ENCODE measurements at places on chromosomes 3 and 15.
A peak's percentile ranks its signal among the peaks of the same experiment; 100 is the strongest.

DNA sequence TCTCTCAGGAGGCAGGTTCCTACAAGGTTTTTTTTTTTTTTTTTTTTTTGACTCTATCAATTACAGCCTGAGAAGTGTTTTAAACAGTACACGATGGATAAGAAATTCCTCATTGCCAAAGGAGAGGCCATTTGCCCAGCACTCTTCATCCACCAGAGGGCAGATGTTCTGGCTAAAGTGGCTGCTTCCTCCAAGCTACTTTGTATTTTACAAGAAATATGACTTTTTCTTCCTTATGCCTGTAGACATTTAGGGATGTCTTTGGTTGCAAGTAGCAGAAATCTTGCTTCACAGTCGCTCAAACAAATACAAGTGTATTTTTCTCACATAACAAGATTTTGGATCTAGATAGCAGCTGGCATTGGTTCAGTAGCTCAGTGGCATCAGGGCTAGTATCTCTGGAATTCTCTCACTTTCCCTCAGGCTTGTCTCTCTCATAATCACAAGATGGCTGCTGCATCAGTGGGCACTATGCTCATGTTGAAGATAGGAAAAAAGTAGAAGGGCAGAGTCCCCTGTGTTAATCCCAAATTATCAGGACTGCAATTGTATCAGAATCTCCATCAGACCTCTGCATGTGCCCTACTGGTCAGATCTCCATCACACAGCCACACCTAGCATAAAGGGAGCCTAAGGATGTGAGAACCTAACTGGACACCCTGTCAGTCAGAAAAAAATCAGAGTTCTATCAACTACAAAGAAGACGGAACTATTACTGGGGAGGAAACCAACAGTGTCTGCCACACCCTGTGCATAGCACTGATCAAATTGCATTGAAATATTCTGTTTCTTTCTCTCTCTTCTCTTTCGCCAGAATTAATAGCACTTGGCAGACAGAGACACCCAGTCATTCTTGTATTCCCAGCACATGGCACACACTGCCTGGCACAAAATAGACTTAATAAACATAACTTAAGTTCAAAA is 138.9 kb upstream of the COL8A1 start:
- no peaks in the 10 kb centered on the region for H3K4me1 ChIP-seq
- no peaks in the 10 kb centered on the region for H3K36me3 ChIP-seq
- DNase-seq, result no peak
- H3K27me3 ChIP-seq, result no peaks in the 10 kb centered on the region
- no peak overlapping the region for H3K27ac ChIP-seq
- H3K4me3 ChIP-seq, result no peak overlapping the region

GRCh38 chr15:39161096-39161495 is 419.8 kb upstream of the THBS1 start:
- DNase-seq, result no peak
- no peaks in the 10 kb centered on the region for H3K36me3 ChIP-seq
- H3K4me3 ChIP-seq, result no peak overlapping the region
- no peaks in the 10 kb centered on the region for H3K27me3 ChIP-seq
- no peak overlapping the region for H3K27ac ChIP-seq
- no peaks in the 10 kb centered on the region for H3K4me1 ChIP-seq

DNA sequence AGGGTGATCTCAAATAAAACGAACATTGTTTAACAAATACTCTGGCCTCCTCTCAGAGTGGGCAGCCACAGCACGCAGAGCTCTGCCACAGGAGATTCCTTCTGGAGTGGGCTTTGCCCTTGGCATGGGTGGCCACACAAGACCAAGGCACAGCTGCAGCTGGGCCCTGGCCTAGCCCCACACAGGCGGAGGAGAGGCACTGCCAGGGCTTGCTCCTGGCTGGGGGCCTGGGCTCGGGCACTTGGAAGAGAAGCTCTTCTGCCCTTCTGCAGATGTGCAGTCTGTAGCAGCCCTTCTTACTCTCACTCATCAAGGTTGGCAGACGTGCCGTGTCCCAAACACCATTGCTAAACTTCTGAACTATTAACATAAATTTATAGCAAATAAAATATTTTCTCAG is 67.2 kb downstream of the CRTC3 start:
- no peak overlapping the region for H3K4me3 ChIP-seq
- DNase-seq, result no peak
- no peaks in the 10 kb centered on the region for H3K36me3 ChIP-seq
- H3K27ac ChIP-seq, result peak overlapping the region; percentile 25
- H3K4me1 ChIP-seq, result no peaks in the 10 kb centered on the region

- H3K36me3 ChIP-seq, result no peaks in the 10 kb centered on the region
- H3K4me3 ChIP-seq, result no peak overlapping the region
- H3K27me3 ChIP-seq, result no peaks in the 10 kb centered on the region
- H3K4me1 ChIP-seq, result no peaks in the 10 kb centered on the region
- H3K27ac ChIP-seq, result no peak overlapping the region
Observed at GRCh38 chr15:89770041-89770440, 6.1 kb upstream of the MESP2 start.

GRCh38 chr3:79598594-79598993 is 169.2 kb downstream of the ROBO1 start:
- no peaks in the 10 kb centered on the region for H3K27me3 ChIP-seq
- no peak for DNase-seq
- no peaks in the 10 kb centered on the region for H3K36me3 ChIP-seq
- no peak overlapping the region for H3K4me3 ChIP-seq
- H3K4me1 ChIP-seq, result no peaks in the 10 kb centered on the region

DNA sequence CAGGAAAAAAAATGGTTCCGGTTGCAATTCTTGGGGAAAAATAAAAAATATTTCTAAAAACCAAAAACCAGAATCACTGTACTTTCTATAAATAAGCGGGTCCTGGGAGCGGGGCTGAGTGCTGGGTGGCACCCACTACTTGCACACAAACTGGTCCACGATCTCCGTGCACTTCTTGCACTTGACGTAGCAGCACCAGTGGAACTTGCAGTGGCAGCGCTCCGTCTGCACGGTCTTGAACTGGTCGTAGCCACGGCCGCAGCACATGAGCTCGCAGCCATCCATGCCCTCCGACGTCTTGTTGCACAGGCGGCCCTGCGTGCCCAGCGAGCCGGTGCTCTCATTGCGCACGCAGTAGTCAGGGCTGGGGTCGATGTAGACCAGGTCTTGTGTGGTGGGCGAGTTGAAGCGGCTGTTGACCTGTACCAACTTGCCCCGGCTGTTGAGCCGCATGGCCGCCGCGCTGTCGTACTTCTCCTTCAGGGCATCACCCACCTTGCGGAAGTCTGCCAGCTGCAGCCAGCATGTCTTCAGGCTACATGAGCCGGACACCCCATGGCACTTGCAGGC is 17.1 kb downstream of the WNT5A start:
- no peak for DNase-seq
- H3K27me3 ChIP-seq, result no peaks in the 10 kb centered on the region
- no peaks in the 10 kb centered on the region for H3K36me3 ChIP-seq
- H3K4me1 ChIP-seq, result no peaks in the 10 kb centered on the region
- no peak overlapping the region for H3K4me3 ChIP-seq

DNA sequence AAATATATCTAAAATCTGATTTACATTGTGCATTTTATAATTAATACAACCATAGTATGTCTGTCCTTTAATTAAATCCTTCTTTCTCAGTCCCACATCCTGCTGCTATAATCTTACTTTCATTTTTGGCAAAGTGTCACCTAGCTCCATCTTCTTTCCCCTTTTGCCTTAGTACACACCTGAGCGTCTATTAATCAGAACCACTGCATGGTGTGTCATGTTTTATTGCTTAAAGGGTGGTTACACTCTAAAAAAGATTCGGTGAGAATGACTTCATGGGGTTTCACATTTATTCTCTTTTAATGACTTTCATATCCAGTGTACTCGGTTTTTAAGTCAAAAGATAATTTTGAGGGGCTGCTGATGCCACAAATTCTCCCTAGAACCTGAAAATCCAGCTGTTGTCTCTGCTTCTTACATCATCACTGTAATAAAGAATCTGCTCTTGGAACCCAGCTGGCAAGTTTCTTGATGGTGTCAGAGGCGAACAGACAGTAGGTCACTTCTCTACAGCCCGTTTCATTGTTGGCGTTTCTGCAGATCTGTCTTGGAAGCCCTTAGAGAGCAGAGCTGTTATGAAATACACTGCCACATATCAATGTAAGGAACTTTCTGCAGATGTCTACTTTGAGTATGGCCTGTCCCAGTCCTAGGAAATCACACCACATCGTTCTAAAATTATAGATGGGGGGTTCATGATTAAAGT is 99.7 kb downstream of the TIGIT start:
- no peaks in the 10 kb centered on the region for H3K27me3 ChIP-seq
- no peak overlapping the region for H3K27ac ChIP-seq
- H3K36me3 ChIP-seq, result no peaks in the 10 kb centered on the region
- no peak overlapping the region for H3K4me3 ChIP-seq
- DNase-seq, result no peak
- no peaks in the 10 kb centered on the region for H3K4me1 ChIP-seq

- no peak for DNase-seq
- no peak overlapping the region for H3K27ac ChIP-seq
- no peaks in the 10 kb centered on the region for H3K27me3 ChIP-seq
- no peak overlapping the region for H3K4me3 ChIP-seq
Observed at GRCh38 chr3:48338635-48339034, 5.2 kb upstream of the SPINK8 start.

DNA sequence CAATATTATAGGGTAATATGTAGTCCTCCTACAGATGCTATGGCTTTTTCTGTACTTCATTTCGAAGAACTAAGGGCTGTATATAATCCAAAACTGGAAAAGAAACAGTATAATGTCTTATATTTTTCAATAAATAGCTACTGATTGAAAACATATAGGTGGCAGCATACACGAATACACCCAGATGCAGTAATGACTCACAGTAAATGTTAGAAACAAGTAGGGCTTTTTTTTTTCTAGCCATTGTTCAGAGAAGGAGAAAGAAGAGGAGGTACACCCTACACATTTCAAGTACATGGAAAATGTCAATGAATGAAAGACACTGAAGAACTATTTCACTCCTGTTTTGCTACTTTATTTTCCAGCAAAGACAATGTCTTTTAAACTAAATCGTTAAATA is 9.4 kb downstream of the DAZL start:
- no peak for DNase-seq
- no peaks in the 10 kb centered on the region for H3K36me3 ChIP-seq
- H3K27ac ChIP-seq, result no peak overlapping the region
- no peaks in the 10 kb centered on the region for H3K27me3 ChIP-seq

- H3K27ac ChIP-seq, result no peak overlapping the region
- no peaks in the 10 kb centered on the region for H3K4me1 ChIP-seq
- no peaks in the 10 kb centered on the region for H3K36me3 ChIP-seq
Observed at GRCh38 chr3:182732232-182733015, 60.9 kb upstream of the ATP11B start.

- no peaks in the 10 kb centered on the region for H3K36me3 ChIP-seq
- H3K27ac ChIP-seq, result no peak overlapping the region
- H3K4me1 ChIP-seq, result no peaks in the 10 kb centered on the region
- H3K4me3 ChIP-seq, result no peak overlapping the region
Observed at GRCh38 chr15:89441295-89441812, 55.0 kb downstream of the RHCG start.

DNA sequence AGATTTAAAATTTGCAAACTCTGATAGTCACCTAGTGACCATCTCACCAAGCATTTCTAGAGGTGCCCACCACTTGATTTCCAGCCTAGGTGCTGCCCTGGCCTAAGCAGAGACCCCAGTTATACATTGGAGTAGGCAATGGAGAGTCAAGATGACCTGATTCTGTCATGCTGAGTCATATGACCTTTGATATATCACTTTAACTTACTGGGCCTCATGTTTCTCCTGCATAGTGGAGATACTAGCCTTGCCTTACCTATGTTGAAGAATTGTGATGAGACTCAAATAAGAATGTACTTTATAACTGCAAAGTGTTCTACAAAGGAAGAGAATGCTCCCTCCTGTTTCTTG is 75.5 kb upstream of the XCR1 start:
- H3K27ac ChIP-seq, result no peak overlapping the region
- H3K4me3 ChIP-seq, result no peak overlapping the region
- no peak for DNase-seq
- no peaks in the 10 kb centered on the region for H3K27me3 ChIP-seq
- no peaks in the 10 kb centered on the region for H3K4me1 ChIP-seq

DNA sequence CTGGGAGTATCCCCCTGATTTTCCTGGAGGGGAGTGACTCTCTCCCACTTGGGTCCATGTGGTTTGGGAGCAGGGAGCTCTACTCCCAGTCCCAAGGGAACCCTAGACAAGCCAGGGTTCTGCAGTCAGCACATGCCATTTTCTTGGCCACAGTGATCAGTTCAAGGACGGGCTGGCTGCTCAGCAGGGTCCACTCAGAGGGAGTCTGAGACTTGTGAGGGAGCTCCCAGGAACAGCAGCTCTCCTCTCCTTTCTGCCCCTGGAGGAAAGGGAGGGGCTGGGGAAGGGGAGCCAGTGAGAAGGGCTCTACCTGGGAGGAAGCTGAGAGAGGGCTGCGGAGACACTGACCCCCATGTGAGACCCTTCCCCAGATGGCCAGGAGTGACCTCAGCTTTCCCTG is 29.1 kb upstream of the LMCD1 start:
- H3K4me1 ChIP-seq, result no peaks in the 10 kb centered on the region
- H3K27me3 ChIP-seq, result no peaks in the 10 kb centered on the region
- H3K4me3 ChIP-seq, result no peak overlapping the region
- H3K27ac ChIP-seq, result no peak overlapping the region
- H3K36me3 ChIP-seq, result no peaks in the 10 kb centered on the region

GRCh38 chr3:25547103-25547502 is 117.6 kb downstream of the TOP2B start:
- H3K27ac ChIP-seq, result no peak overlapping the region
- H3K36me3 ChIP-seq, result no peaks in the 10 kb centered on the region
- H3K27me3 ChIP-seq, result no peaks in the 10 kb centered on the region
- H3K4me3 ChIP-seq, result no peak overlapping the region
- no peak for DNase-seq

DNA sequence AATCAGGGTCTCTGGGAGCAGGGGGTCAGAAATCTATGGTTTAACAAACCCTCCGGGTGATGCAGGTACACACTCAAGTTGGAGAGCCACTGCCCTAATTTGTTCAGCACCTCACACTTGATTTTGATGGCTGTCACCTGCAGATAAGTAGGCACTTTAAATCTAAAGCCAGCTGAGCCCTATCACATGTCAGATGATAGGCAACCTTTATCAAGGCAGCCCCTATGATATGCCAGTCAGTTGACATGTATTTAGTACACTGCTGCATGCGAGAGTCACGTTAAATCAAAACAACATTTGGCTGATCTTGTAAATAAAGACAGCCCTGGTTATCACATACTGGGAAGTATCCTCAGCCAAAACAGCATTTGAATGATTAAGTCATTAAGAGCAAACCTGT is 104.4 kb upstream of the MCTP2 start:
- no peaks in the 10 kb centered on the region for H3K36me3 ChIP-seq
- no peaks in the 10 kb centered on the region for H3K27me3 ChIP-seq
- no peak for DNase-seq
- no peaks in the 10 kb centered on the region for H3K4me1 ChIP-seq
- H3K4me3 ChIP-seq, result no peak overlapping the region
- H3K27ac ChIP-seq, result no peak overlapping the region

- peaks cover 13% of the 10 kb centered on the region for H3K4me1 ChIP-seq
- H3K36me3 ChIP-seq, result no peaks in the 10 kb centered on the region
- H3K27me3 ChIP-seq, result no peaks in the 10 kb centered on the region
- no peak overlapping the region for H3K4me3 ChIP-seq
Observed at GRCh38 chr3:189144645-189145044, 27.1 kb upstream of the TPRG1 start.
